ENCODE measurements at places on chromosomes 6 and 20.

DNA sequence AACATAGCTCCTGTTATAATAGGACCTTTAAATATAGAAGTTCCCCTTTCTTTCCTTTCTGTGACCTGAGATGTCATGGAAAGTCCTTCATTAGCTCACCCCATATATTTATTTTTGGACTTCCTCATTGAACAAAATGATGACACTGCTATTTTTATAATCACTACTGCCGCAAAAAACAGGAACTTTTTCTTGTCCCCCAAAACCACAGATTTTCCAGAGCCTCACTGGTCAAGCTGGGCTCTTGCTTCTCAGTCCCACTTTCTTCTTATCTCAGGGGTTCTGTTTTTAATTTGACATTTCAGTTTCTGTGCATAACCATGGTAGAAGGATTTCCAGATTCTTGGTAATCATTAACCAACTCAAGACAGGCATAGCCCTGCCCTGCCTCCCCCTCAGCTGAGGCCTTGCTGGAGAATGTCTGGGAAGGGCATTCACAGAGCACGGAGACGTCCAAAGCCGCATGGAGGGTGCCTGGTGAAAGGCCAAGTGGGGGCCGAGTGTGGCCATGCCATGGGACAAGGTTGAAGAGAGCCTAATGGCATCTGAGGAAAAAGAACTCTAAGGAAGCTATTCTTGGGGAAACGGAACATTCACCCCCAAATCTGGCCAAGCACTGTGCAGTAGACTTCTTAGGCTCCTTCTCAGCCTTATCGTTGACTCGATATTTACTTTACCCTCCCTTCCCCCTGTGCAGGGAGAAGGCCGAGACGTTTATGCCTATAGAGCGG lies 73.7 kb downstream of the EDN1 start:
- DNase-seq = peak; percentile 74

DNA sequence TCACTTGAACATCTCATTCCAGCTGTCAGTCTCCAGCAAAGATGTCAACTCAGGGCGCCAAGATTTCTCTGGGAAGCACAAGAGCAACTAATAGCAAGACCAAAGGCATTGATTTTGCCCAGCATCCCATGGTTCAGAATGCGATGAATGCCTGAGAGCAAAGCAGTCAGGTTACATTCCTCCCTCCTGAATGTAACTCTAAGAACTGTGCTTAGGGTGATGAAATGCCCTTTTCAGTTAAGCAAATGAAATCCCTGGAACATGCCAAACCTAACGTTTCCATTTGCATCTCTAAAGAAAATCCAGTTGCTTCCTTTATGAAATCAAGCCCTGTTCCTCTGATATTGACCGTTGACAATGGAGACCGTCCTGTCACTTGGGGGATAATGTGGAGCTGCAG lies 224.0 kb upstream of the PLN start:
- DNase-seq = no peak

DNA sequence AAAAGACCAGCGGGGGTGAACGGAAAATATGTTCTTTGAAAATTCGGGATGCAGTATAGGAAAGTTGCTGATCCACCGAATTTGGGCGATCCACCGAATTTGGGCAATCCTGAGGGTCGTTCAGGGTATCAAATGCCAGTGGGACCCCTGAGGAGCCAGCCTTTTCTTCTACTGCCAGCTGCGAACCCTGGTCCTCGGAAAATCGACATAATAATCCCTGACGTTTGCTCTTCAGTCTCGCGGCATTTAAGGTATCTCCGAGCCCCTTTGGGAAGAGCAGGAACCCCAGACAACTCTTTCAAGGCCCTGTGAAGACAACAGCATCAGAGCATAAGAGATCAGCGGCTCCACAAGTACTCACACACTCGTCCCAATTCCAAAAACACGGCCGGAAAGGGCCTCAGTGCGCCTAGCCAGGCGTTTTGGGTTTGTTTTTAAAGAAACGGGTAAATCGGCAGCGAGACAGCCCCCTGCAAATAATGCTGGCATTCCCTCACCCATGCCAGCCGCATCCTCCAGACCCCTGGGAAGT lies 1.0 kb downstream of the SIM1 start:
- DNase-seq = peak; percentile 55

GRCh38 chr6:15484140-15484539 lies 178.7 kb downstream of the DTNBP1 start:
- DNase-seq = no peak

- peak; percentile 22 for DNase-seq
Observed at GRCh38 chr6:152748843-152749242, 1.8 kb upstream of the VIP start.

DNA sequence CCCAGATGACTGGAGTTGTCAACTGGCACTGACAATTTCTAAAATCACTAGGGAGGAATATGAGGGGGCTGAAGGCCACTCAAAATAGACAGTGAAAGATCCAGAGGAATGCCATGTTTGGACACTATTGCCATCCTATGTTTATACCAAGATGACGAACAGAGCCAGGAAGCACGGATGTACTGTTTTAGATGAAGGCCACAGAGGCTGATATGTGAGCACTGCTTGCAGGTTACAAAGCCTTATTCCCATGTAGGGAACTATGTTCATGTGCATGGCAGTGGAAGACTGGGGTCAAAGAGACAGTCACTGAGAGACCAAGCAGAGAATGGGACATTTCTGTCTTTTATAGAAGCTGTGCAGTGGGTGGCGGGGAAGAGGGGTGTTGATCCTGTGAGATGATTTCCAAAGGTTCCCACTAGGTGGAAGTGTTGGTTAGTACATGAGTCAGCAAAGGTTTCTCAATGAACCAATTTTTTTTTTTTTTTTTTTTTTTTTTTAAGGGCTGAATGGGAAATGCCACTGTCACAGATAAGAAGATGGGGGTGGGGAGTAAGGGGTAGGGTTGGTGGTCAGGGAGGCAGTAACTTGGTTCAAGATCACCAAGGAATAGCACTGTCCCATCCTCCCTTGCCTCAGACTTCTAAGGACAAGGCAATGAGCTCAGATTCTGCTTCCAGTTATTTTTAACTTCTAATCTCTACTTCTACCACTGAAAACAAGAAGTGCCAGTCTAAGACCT lies 46.7 kb upstream of the MOCS1 start:
- DNase-seq = peak; percentile 51

DNA sequence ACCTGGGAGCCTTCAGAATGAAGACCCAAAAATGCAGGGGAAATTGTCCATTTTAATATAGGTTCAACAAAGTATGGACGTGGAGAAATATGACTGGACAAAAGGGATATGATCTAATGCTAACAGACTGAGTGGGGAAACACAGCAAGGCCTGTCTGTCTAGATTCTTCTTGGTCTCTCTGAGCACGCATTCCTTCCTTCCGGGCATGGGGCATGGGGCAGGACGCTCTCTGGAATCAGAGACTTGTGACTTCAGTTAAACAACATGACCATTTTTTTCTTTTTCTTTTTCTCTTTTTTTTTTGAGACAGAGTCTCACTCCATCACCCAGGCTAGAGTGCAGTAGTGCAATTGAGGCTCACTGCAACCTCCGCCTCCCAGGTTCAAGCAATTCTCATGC lies 31.9 kb downstream of the ZBTB2 start:
- no peak for DNase-seq

- DNase-seq = peak; percentile 96
Observed at GRCh38 chr6:37137201-37138090, 32.5 kb upstream of the PIM1 start.

GRCh38 chr20:5789827-5790226 lies 39.6 kb downstream of the SHLD1 start:
- DNase-seq = no peak

DNA sequence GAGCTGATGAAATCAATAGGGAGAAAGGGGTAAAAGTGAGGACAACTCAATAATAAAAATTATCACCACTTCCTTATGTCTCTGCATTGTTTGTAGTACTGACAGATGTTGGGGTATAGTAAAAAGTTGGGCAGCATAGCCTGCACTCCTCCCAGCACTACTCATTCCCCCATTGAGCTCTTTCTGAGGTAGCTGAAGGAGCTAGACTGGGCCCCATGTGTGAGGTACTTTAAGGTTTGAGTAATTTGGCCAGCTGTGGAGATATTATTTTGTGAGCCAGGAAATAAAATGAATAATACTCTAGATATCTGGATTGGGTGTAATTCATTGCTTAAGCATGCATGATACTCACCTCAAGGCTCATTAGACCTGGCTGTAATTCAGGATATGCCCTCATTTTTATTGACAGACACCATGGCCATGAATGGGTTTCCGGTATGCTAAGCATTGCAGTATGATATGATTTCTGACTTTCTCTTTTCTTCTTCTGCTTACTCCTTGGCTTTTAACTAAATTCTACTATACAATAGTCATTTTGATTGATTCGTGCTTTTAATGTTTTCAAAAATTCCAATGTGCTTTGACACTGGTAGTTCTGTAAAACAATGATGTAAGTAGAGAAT lies 283.9 kb upstream of the RIMS1 start:
- DNase-seq = peak; percentile 75

- no peak for DNase-seq
Observed at GRCh38 chr20:51634257-51634656, 91.7 kb upstream of the NFATC2 start.

DNA sequence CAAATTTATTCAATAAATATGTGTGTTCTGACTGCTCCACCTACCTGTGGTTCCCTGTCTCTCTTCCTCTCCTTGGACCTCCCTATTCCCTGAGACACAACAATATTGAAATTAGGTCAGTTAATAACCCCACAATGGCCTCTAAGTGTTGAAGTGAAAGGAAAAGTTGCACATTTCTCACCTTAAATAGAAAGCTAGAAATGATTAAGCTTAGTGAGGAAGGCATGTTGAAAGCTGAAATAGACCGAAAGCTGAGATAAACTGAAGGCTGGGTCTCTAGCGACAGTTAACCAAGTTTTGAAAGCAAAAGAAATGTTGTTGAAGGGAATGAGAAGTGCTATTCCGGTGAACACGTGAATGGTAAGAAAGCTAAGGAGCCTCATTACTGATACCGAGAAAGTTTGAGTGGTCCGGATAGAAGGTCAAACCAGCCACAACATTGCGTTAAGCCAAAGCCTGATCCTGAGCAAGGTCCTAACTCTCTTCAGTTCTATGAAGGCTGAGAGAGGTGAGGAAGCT lies 34.1 kb downstream of the UST start:
- DNase-seq = no peak

DNA sequence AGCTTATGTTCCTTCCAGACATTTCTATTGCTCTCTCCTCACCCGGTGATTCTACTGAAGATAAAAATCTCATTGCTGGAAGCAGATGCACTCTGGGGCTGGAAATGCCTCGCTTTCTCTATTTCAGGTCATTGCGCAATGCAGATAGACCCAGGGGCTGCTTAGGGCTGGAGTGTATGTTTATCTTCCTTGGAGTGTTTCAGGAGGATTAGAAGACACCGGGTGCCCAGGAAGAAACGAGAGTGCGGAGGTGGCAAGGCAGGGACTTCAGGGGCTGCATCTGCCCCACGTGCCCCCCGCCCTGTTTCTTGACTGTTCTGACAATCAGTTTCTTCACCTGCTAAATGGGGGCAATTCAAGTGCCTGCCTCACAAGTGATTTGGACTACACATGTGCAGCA lies 45.6 kb upstream of the IYD start:
- DNase-seq = no peak

DNA sequence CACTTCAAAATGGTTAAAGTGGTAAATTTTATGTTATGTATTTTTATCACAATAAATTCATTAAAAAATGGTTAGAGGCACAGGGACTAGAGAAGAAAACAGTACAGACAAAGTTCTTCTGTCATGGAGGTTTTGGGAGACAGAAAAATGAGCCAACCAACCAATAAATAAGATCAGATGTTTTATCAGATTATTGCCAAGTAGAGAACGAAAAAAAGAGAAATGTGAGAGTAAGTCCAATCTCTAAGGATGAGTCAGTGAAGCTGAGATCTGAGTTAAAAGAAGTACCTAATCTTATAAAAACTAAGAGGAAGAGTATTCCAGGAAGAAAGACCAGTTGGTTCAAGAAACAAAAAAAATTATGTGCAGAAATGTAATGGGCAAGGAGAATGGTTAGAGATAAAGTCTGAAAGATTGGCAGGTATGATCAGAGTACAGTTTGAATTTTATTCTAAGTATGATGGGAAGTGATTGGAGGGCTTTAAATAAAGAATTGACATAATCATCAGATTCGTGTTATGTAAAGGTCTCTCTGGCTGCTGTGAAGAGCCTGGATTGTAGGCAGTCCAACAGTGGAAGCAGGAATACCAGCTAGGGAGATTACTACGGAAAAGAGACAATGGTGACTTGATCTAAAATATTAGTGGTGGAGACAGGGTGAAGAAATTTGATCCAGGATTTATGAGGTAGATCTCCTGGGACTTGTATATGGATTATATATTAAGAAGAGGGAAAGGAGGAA lies 79.6 kb downstream of the RCAN2 start:
- no peak for DNase-seq

DNA sequence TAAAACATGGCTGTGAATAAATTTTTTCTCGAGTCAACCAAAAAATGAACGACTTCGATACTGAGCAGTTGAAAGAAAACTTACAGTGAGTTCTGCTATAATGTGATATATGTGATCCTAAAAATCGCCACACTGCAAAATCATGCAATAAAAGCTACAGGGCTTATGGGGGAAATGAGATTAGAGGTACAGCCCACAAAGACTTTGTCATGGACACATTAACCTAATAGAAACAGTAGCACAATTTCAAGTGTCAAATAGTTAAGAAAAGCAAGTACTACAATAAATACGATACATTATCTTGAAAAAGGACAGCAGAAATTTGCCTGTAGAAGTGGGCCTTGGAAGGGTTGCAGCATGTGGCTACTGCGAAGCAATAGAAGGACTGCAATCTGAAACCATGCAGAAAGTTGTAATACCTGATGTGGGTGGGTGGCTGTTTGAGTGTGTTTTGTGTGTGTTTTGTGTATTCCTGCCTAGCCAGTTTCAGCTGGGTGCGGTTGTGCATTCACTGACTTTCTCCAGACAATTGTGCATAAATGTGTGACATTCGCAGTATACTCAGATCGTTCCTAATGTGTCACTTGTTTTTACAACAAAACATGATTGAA lies 79.1 kb downstream of the RPP40 start:
- DNase-seq = no peak

GRCh38 chr6:150289454-150290071 lies 79.2 kb upstream of the IYD start:
- no peak for DNase-seq

DNA sequence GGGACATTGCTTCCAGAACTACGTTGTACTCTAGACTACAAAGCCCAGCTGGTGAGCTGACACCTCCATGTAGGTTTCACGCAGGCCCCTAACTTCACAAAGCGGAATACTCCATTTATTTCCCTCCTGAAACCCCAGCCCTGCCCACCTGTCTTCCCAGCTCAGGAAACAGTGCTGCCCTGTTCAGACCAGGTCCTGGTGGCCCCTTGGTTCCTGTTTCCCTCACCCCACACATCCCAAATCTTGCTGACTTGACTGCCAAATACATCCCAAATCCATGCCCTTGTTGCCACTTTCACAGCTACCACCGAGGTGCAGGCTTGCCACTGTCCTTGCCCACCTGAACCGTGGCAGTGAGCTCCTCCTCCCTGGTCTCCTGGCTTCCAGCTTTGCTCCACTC lies 113.1 kb upstream of the PTPN1 start:
- DNase-seq = no peak

DNA sequence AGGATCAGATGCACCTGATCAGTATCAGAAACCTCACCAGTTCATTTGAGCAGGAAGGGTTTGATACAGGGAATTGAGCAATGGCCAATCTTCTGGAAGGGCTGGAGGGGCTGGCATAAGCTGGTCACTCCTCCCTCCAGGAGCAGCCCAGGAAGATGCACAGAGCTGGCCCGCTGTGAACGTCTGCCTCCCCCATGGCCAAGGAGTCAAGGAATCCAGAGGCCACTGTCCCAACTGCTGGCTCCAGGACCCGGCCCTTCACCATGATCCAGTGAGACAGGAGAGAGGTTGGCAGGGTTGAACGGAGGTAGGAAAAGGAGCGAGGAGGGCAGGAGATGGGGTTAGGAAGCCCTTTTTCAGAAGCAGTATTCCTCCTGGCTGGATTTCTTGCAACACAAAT lies 113.9 kb upstream of the CST7 start:
- DNase-seq = no peak
